ENCODE measurements at places on chromosomes 6 and 20. TPM values are rescaled to one million over a fixed set of nuclear protein-coding genes. Genes with fewer than 3 reads are reported as not detected.
A peak's percentile ranks its signal among the peaks of the same experiment; 100 is the strongest.

Gene APOBEC2
- not detected for total RNA-seq

Gene FAM83C
- total RNA-seq = not detected

- DNase-seq = no peak
Measured at GRCh38 chr20:41862476-41862875, 244.3 kb upstream of the CHD6 start.

DNA sequence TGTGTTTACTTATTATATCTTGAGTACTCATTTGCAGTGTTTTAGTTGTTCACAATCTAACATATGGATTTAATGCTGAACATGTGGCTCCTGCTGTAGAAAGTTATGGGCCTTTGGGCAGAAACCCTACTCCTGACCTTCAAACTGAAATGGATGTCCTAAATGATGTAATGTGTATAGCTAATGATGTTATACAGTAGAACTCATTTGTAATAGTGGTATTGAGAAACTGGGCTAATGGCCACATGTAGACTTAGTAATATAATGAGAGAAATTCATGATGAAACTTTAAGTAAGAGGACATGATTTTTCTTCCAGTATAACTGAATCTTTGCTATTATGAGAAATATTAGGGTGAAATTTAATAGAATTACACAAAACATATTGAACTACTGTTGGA is 121.3 kb upstream of the PTPRK start:
- DNase-seq = no peak

- no peak for DNase-seq
Measured at GRCh38 chr20:33908868-33909267, 84.8 kb upstream of the RALY start.

DNA sequence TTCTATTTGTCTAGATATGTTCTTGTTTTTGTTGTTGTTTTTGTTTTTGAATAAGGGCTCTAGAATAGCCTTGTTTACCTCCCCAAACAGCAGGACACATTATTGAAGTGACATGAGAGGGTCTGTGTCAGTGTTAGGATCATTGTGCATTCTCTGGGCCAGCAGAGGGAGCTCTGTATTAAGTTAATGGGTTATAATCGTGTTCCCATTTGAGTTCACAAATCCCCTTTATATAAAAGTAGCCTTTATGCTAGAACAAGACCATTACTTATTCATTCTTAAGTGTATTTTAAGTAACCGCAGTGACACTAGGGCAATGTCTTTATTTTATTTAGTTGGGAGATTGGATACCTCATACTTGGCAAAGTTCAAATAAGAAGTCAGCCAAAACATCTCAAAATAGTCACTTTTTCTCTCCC is 44.8 kb downstream of the STK4 start:
- peak; percentile 52 for DNase-seq

DNA sequence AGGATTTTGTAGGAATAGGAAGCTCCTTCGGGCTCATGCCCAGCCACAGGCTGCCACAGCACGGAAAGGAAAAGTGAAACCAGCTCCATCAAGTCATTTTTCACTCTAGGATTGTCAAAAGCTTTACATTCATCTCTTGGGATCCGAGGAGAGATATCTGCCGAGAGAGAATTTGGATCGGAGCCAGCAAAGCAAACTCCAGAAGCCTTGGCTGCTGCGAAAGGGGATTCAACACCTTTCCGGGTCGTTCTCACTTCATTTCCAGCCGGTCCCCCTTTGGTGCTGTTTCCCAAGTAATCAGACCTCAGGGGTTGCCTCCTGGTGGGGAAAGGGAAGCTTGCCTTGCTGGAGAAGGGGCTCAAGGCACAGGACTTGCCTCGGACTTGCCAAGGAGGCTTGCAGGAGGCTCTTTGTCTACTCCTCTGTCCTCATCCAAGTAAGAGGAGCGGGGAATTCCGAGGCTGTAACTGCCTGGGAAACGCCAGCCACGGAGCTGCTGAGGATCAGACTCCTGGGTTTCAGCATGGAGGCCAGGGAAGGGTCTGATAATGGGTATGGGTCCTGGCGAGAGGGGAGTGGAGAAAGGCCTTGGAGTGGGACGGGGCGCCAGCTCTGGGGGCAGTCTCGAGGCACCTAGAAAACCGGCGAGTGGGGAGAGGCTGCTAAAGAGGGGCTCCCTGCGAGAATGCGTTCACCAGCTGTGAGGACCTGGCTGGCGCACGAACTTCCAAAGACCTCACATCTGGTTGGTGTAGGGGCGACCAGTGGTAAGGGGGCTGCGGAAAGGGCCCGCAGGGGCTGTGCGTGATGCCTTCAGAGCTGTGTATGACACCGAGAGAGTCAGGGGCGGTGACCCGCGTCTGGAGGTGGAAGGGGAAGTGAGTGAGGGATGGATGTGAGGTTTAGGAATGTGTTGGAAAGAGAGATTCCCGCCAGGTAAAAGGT is 702 bp downstream of the ETV7 start:
- peak; percentile 83 for DNase-seq

Measured in H7 (cell line).